ENCODE measurements at places on chromosomes 1 and 21.

GRCh38 chr1:234533034-234533891 lies 54.3 kb upstream of the TARBP1 start:
- peak; percentile 88 for DNase-seq

DNA sequence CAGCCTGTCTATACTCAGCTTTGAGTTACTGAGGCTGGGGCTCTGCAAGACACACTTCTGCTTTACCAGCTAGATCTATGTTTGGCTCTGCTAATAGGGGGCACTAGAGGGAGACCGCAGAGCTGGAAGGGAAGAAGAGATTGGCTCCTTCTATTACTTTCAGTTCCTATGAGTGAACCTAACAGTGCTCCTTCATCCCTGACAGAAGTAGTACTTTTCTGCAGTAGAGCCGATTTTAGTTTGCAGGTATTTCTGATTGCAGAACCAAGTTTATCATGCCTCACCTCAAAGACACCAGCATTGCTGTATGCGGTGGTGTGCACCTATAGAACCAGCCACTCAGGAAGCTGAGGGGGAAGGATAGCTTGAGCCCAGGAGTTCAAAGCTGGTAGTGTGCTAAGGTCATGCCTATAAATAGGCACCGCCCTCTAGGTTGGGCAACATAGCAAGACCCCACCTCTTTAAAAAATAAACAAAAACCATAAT lies 5.7 kb upstream of the ZDHHC18 start:
- no peak for DNase-seq

DNA sequence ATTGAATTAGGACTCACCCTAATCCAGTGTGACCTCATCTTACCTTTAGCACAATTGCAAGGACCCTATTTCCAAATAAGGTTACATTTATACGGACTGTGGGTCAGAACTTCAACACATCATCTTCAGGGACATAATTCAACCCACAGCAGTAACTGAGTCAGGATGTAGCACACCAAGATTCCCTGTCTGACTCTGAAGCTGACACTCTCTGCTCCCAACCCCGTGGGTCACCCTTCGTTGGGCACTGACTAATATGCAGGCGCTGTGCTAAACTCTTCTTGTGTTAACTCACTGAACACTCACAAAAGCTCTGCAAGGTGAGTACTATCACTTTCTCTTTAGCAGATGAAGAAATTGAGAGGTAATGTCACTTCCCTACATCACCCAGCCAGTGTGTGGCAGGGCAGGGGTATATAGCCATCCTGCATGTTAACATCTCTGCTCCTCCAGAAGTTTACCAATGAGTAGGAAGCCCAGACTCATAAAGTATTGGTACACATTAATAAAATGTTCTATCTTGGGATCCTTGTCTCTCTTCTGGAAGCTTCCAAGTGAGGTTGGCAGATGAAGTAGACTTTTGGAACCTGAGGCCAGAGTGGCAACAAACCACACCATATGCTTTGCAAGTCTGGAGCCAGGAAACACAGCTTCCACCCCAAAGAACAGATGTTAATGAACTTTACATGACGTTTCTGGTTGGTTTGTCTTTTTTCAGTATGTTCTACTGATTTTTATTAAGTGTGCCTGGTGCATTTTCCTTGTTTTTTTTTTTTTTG lies 139.2 kb upstream of the KLHDC7A start:
- DNase-seq, result no peak

- no peak for DNase-seq
Measured at GRCh38 chr1:34915521-34915920, 13.9 kb downstream of the DLGAP3 start.

DNA sequence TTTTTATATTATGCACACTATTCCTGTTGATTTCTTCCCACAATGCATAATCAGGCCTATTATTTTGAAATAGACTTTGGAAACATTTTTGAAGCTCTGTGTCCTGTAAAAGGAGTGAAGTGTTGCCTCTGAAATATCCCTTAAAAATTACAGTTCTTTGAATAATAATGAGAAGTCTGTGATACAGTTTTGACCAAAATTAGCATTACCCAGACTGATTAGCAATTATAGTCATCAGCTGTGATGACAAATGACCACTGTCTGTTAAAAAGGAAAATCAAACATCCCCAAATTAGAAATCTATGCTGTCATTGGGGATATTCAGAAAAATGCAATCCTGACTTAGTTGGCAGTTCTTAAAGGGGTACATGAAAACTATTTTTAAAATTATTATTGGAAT lies 63.7 kb downstream of the PTGS2 start:
- no peak for DNase-seq

GRCh38 chr1:19680644-19681043 lies 16.0 kb downstream of the HTR6 start:
- DNase-seq, result no peak

- DNase-seq, result no peak
Measured at GRCh38 chr1:39802496-39803260, 14.0 kb upstream of the BMP8B start.

- peak; percentile 17 for DNase-seq
Measured at GRCh38 chr21:34935452-34935851, 113.7 kb downstream of the RUNX1 start.

GRCh38 chr1:28898405-28898881 lies 15.9 kb upstream of the EPB41 start:
- DNase-seq, result no peak

- DNase-seq, result no peak
Measured at GRCh38 chr1:58997637-58998036, 213.8 kb upstream of the JUN start.

DNA sequence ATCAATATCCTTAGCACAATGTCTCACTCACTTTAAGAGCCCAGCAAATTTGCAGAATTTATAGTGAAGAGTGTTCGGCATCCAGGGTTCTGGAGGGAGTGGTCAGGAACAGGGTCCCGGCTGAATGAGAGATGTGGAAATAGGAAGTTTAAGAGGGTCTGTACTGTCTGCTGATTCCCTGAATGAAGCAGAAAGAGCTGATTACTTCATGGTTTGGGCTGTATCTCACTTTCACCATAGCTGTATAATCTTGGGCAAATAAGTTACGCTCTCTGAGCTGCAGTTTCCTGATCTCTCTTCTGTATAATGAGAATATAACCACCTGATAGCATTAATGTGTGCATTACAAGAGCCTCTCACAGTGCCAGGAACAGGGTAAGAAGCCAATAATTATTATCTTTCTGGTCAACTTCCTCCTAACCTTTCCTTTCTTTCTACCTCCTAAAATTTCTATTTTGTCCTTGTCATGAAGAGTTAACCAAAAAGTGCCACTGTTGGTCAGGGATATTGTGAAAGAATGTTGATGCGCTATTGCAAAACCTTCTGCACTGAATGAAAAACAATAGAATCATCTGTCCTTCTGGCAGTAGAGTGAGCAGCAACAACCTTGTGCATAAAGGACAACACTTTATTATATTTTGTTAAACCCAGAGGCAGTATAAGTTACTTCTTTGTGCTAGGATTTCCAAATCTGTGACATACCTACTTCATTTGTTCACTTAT lies 14.7 kb upstream of the PTGFR start:
- DNase-seq, result peak; percentile 44

GRCh38 chr1:161307230-161307768 lies 2.5 kb downstream of the MPZ start:
- DNase-seq, result peak; percentile 87

GRCh38 chr1:204498981-204499380 lies 4.4 kb upstream of the PIK3C2B start:
- DNase-seq, result no peak

DNA sequence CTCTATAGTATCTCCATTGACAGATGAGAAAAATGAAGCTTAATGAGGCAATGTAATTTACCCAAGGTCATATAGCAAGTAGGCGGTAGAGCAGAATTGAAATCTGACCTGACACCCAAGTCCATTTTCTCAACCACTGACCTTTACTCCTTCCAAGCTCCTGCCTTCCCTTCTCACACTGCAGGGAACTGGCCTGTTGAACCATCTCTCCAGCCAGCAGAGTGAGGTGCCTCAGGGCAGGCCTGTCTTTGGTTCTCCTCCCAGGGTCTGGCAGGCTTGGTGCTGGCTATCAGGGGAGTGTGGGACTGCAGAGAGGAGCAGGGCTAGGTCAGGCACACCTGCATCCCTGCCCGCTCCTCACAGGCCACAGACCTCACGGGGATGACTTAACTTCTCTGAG lies 126.8 kb downstream of the BEND5 start:
- no peak for DNase-seq

DNA sequence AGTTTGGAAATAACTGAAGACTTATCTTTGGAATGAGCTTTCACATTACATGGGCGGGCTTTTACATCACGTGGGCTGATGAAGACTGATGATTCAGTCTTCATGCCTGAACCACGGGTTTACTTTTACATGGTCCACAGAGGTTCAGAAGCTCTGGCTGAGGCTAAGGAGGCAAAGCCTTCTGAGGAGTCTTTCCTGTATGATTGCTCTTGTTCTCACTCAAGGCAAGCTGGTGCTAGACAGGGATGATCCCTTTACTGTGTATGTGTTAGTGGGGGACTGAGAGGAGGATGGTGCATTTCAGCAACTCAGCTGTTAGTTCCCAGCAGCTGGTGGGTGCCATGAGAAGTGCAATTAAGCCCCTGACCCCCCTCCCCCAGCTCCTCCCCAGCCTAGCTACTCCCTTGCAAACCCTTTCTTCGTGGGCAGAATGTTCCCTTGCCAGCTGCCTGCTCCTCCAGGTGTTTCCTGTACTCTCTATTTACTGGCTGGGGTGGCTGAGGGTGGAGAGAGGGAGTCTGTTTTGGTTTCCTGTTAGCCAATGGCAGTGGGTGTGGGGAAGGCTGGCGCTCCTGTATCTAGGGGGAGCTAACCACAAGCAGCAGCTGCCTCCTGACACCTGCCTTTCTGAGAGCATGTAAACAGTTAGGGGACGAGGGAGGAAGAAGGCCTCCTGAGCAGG lies 15.4 kb downstream of the BTG2 start:
- peak; percentile 70 for DNase-seq

DNA sequence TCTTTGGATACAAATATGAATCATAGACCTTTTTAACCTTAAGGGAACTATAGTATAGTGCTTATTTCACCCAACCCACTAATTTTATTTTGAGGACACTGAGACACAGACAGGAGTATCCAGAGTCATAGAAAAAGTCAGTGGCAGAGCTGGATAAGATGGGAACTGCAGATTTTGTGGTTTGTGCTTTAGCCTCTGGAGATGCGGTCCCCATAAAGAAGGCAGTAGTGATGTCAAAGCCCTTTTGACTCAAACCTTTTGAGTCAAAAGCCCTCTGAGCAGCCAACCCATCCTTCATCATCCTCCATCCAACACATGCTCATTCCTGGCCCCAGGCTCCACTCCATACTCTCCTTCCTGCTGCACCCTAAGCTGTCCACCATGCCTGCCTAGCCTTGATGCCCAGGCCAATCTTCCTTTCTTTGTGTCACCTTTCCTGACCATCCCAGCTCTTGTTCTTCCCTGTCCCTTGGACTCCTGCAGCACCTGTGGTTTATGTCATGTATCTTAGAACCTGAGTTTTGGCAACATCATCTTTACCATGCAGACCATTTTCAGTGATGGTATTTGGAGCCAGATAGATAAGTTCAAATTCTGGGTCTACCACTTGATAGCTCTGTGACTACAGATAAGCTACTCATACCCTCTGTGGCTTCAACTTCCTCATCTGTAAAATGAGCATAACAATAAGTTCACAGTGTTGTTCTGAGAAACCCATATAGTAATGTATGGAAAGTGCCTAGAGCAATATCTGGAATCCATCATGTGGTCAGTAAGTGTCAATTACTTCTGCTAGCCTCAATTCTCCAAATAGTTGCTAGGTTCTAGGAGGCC lies 20.1 kb downstream of the SLAMF1 start:
- DNase-seq, result no peak

DNA sequence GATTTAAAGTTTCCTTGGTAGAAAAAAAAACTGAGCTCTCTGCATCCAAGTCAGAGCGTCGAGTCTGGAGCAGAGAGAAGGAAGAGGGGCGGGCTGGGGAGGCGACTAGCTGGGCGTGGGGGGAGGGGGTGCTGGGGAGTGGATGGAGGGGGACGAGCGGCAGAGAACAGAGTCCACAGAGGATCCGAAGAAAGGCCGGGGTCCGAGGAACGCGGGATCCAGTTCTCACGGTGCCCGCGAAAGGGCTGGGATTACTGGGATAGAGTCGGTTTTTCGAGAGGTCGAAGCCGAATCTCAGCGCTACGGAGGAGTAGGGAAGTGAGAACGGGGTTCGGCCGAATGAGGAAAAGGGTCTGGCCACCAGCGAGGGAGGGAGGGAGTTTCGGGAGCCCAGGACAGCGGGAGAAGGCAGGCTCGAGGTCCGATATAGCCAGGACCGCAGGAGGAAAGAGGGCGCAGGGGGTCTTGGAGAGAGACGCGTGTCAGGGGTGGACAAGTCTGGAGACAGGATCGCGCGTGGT lies 665 bp downstream of the DAB1 start:
- peak; percentile 20 for DNase-seq

Data from choroid plexus epithelial cell (primary cell).